Muscle of leg (tissue), 16 donors: ENCODE measurements at places on chromosomes 1 and 21. TPM values are rescaled to one million over a fixed set of nuclear protein-coding genes. Genes with fewer than 3 reads are reported as not detected.

TPRG1L gene
- 29.4 TPM for polyA plus RNA-seq

COA6 gene
- 30.1 TPM for polyA plus RNA-seq

GRCh38 chr1:55387145-55387544 is 172.0 kb upstream of the USP24 start:
- DNase-seq = no peak

FAM163A gene
- 0.72 TPM for polyA plus RNA-seq

GRCh38 chr1:64940025-64940424 is 26.3 kb downstream of the JAK1 start:
- DNase-seq = peak; percentile 36

DNA sequence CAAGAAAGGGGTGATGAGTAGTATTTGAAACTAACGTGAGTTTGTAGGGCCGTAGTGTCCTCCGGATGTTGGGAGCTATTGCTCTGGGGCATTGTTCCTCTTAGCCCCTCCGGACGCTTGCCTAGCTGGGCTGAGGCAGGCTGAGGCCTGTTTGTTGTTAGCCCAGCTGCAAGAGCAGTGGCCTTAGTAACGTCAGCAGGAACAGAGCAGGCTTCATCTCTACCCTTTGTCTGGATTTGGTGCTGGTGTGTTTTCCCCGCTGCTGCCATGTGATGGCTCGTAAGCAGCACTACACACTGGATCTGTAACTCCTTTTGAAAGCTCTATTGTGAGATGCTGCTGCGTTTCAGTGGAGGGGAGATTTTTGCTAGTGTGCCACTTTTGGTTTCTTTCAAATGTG is 57.6 kb downstream of the DNM3 start:
- peak; percentile 42 for DNase-seq

BARHL2 gene
- polyA plus RNA-seq = not detected
